Effector CD8-positive, alpha-beta T cell (primary cell): ENCODE measurements at places on chromosomes 12 and 14.

GRCh38 chr12:13097491-13098011 lies 5.9 kb downstream of the GSG1 start:
- no peak for DNase-seq

- DNase-seq: no peak
These were observed 36.8 kb upstream of the MYL2 start for GRCh38 chr12:110957159-110957558.

DNA sequence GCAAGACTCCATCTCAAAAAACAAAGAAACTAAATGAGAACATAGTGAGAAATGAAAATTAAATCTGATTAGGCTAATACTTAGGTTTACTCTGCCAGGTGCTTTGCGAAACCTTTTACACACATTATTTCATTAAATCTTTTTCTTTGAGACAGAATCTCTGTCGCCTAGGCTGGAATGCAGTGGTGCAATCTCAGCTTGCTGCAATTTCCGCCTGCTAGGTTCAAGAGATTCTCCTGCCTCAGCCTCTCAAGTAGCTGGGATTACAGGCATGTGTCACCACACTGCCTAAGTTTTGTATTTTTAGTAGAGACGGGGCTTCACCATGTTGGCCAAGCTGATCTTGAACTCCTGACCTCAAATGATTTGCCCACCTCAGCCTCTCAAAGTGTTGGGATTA lies 21.9 kb upstream of the EEA1 start:
- no peak for DNase-seq

DNA sequence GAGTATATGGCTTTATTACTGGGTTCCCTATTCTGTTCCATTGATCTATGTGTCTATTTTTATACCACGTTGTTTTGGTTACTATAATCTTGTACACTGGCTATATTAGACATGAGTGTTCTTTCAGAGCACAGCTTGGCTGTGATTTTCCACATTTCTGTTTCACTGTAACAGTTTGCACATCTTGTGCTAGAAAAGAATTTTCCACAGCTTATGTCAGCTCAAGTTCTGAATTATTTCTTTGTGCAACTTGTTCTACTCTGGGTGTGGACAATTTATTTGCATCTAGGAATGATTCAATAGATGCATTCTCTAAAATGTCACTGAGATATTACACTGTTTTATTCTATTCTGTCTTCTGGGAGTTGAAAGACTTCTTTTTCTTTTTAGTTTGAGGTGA lies 28.4 kb upstream of the OR5AU1 start:
- DNase-seq: no peak

DNA sequence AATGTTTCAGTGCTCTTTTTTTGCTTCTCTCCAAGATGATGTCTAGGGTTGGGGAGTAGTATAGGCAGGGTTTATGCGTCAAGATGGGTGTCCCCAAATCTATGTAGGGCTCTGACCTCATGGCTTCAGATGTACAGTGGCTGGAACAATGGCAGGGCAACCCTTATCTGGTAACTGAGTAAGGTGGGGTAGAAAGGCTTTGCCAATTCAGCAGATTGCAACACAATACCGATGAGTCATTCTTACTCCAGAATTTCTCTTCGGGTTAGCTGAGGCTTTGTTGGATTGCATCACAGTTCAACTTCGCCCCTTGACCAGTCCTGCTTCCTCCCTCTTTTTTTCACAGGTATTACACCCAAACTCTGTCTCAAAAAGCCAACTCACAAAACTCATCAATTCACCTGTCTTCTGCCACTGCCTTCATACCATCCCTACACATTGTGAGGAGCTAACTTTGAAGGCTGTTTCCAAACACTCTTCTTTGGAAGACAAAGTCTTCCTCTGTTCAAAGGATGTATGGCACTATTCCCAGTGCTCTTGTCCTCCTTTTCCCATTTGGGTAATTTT lies 190.2 kb upstream of the CNOT2 start:
- no peak for DNase-seq

GRCh38 chr12:115639648-115640012 lies 637.9 kb downstream of the MED13L start:
- DNase-seq: no peak

DNA sequence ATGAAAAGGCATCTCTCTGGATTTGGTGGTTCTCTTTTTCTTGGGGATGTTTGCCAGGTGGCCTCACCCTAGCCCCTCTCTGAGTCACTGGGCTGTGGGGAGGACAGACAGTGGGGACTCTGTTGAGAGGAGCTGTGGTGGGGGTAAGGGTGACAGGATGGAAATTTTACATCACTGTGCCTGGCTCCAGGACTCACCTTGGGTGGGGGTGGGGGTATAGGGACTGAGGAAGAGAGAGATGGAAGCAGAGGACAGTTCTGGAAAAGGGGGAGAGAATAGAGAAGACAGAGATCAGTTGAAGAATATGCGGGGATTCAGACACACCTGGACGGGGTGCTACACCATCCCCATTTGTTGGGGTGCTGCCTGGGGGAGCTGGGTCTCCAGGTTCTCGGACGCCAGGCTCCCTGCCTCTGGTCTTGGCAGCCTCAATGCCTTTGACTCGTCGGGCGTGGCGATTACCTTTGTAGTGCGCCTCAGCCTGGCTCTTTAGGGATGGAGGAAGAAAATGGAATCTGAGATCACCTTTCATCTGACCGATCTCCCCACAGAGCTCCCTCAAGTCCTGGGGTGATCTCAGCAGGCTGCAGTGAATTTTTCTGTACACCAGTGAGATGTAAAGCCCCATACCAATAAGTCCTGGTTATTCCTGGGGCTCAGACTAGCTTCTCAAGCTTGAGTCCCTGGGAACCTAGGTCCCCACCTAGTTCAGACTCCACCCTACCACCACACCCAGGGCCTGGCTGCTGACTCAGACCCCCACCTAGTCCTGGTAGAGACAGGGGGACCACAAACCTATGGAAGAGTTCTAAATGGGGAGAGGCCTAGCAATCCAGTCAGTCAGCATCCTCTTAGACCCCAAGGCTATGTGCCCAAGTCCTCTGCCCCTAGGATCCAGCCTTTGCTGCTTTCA lies 9.6 kb upstream of the GPR84 start:
- DNase-seq: no peak

DNA sequence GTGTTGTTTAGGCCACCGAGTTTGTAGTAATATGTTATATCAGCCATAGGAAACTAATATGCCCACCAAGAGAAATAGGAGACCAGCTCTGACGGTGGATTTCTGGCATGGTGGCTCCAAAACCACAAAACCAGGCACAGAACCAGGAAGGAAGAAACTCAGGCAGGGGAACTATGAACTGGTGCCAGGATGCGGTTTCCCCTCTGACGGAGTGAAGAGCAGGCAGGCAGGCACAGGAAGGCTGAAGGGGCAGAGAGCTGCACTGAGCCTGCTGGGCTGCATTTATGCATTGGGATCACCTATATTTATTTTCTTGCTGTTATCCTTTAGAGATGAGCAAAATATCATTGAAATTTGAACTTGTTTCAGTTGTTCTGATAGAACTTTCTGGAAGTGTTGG lies 479.4 kb downstream of the VRK1 start:
- DNase-seq: no peak

DNA sequence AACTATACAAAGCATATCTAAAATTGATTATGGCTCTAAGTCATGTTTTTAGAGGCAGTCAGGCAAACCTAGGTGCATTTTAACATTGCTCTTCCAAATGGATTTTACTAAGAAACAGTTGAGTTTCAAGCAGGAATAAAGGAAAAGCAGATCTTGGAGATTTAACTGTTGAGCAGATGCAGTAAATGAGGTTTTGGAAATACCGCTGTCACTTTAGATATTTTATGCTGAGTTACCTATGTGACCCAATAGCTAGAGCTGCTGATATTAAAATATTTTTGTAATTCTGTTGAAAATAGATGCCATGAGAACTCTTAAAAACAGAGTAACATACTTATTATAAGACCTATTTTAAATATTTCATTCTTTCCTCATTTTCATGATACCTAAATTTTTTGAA lies 181.4 kb downstream of the SYT1 start:
- no peak for DNase-seq

DNA sequence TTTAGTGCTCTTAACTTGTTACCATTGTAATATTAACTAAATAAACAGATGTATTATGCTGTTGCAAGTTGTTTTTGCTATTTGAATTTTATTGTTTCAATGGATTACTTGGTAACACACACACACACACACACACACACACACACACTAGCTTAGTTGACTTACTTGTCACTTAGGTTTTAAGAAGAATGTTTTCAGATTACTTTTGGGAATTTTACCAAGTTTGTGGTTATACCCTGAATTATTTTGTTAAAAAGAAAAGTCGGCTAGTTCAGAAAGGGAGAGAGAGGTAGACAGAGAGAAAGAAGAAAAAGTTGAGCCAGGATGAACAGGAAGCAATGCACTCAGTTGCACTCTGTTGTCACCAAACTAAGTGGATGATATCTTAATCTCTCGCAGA lies 5.3 kb downstream of the SSTR1 start:
- DNase-seq: no peak

GRCh38 chr12:117329756-117330155 lies 31.7 kb downstream of the NOS1 start:
- no peak for DNase-seq

- DNase-seq: no peak
These were observed 5.4 kb upstream of the GPX2 start for GRCh38 chr14:64947710-64948611.

DNA sequence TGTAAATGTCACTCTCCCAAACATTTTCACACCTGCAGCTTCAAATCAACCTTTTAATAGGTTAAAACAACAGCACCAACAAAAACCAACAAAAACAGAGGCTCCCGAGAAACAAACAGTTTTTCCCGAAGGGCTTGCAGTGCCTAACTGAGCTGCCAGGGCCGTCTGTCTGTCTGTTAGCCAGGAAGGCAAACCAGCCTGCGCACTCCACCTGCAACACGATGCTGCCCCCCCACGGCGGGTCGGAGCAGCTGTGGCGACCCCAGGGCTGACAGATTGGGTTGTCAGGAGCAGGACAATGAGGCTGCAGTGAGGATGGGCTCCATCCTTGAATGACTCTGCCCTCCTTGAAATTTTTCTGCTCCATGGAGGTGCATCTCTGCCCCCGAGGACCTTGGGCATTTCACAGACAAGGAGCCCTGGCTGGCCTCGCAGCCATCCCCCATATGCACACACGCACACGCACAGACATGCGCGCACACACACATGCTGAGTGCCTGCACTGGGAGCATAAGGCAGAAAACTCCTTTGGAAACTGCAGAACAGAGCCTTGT lies 2.6 kb downstream of the RTL1 start:
- DNase-seq: no peak

- no peak for DNase-seq
These were observed 45.0 kb upstream of the OR6J1 start for GRCh38 chr14:22689199-22689598.

- DNase-seq: no peak
These were observed 49.1 kb upstream of the KCNH3 start for GRCh38 chr12:49489720-49490119.

- no peak for DNase-seq
These were observed 620.7 kb downstream of the AACS start for GRCh38 chr12:125685915-125686314.

- DNase-seq: no peak
These were observed 48.0 kb downstream of the BDKRB1 start for GRCh38 chr14:96303981-96304380.

GRCh38 chr14:86141966-86142365 lies 612.0 kb downstream of the FLRT2 start:
- no peak for DNase-seq

- DNase-seq: no peak
These were observed 602.6 kb downstream of the SNAPC1 start for GRCh38 chr14:62364800-62365280.

- no peak for DNase-seq
These were observed 518.7 kb upstream of the MGAT4C start for GRCh38 chr12:86774841-86775388.

DNA sequence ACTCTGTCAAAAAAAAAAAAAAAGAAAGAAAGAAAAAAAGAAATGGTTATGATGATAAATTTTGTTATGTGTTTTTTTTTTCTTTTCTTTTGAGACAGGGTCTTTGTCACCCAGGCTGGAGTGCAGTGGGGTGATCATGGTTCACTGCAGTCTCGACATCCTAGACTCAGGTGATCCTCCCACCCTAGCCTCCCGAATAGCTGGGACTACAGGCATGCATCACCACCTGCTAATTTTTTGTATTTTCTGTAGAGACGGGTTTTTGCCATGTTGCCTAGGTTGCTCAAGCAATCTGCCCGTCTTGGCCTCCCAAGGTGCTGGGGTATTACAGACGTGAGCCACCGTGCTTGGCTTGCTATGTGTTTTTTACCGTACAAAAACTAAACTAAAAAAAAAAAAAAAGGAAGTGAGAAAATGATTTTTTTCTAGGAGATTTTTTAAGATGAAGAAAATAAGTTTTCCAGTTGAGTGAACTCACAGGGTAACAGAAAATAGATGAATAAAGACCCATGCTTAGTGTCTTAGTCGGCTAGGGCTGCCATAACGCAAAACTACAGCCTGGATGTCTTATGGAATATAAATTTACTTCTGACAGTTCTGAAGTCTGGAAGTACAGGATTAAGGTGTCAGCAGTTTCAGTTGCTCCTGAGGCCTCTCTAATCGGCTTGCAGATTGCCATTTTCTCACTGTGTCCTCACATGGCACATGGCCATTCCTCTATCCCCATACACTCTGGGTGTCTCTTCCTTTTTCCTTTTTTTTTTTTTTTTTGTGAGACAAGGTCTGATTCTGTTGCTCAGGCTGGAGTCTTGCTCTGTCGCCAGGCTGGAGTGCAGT lies 13.2 kb upstream of the APOF start:
- no peak for DNase-seq

- no peak for DNase-seq
These were observed 192.8 kb downstream of the LRIG3 start for GRCh38 chr12:58727521-58727920.

GRCh38 chr14:30283822-30284446 lies 275.0 kb upstream of the G2E3 start:
- no peak for DNase-seq

- DNase-seq: no peak
These were observed 199.5 kb upstream of the CAND1 start for GRCh38 chr12:67069451-67070306.

DNA sequence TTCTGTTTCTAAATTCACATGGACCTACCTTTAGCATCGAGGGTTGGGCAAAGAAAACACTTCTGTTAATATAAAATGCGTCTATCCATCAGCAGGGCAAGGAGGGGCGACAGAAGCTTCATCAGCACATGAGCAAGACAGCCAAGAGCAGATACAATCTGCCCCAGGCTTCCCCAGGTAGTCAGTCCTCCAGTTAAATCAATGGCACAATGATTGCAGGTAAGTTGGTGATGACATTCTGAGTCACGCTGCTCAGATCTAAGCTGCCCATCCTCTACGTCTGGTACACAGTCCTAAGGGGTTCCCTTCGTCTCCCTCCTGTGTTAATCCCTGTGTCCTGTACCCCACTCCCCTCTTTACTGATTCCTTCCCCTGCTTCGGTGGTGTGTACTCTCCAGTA lies 38.8 kb downstream of the MAP3K9 start:
- DNase-seq: no peak

DNA sequence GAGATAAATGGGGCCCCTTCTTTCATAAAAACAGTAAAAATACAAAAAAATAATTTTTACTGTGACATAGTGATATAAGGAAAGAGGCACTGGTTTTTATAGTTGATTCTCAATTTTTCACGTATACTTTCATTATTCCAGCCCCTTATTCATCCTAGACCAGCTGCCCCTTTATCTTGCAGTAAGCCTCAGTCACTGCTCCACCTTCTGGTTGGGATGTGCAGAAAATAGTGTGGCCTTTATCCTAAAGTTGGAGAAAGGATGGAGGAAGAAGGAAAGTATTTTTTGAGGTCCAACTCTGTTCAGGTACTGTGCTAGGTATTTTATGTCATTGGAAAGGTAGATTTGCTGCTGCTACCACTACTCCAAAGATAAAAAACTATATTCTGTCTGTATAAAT lies 172.7 kb downstream of the ANO6 start:
- no peak for DNase-seq

- no peak for DNase-seq
These were observed 175.0 kb downstream of the KIF21A start for GRCh38 chr12:39267886-39268285.
